ENCODE measurements at places on chromosomes 2 and 18.

DNA sequence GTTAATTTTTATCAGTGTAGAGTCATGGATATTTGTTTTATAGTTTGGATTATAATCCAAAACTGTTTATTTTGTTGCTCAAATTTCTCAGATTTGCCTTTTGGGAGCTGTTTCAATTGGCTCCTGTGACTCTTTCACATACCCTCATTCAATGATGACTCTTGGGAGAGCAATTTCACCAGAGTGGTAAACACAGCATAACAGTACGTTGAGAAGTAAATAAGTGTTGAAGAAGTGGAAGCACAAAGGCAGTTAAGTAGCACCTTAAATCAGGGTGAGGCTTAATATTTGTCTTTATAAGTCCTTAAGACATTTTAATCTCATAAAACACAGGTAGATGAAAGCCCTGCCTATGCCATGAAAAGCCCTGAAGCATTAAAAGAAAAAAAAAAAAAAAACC is 17.1 kb upstream of the SLC39A10 start:
- DNase-seq, result no peak

GRCh38 chr2:20093263-20094141 is 42.1 kb upstream of the LAPTM4A start:
- no peak for DNase-seq

- DNase-seq, result no peak
Observed at GRCh38 chr2:160061944-160062291, 497 bp downstream of the PLA2R1 start.

- no peak for DNase-seq
Observed at GRCh38 chr18:35026407-35027061, 14.7 kb upstream of the MAPRE2 start.

DNA sequence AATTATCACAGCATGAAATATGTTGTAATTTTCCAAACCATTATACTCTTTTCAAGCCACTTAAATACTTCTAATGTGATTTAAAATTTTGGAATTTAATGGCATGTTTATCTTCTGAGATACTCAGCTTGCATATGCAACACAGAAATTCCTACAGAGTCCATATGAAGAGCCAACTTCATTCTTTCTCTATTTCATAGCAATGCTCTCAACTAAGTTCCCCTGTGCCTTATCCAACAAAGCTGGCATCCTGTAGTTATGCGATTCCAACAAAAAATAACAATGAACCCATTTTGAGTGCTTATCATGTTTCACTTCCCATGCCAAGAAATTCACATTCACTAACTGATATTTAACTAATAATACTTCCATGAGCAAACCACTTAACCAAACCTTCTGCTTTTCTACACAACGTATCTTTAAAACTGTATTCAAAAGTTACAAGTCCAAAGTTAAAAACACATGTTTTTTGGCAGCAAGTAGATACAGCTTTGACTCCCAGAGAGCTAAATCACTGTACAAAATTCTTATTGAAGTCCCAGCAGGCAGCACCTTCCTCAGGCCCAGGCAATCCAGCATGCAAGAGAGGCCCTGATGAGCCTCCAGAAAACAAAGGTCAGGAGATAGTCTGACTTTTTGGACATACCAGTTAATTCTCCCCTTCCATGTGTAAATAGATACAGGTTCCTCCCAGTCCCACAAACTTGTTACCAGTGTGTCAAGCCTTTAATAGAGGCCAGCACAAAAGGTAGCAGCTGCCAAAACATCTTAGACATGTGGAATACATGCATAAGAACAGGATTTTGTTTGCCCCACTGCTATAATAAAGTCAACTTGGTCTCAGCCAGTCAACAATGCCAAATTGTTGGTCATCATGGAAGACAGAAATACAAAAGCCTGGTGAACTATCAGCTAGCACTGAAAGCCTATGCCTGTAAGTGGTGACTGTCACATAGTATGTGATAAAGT is 113.1 kb upstream of the WDR75 start:
- no peak for DNase-seq

DNA sequence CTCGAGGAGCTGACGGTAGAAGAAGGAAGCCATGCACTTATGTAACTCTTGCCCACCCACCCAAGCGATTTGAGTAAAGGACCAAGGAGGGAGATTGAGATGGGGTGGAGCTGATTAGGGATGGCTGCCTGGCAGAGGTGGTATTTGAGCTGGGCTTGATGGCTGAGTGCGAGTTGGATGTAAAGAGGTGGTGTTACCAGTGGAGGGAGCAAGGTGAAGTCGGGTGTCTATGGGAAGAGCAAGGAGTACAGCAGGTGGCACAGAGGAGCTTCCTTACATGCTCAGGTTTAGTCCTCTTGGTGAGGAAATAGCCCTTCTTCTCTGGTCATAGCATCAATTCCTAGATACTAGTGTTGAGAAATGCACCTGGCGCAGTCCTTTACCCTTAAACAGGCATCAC is 294.2 kb upstream of the SKOR2 start:
- DNase-seq, result no peak

DNA sequence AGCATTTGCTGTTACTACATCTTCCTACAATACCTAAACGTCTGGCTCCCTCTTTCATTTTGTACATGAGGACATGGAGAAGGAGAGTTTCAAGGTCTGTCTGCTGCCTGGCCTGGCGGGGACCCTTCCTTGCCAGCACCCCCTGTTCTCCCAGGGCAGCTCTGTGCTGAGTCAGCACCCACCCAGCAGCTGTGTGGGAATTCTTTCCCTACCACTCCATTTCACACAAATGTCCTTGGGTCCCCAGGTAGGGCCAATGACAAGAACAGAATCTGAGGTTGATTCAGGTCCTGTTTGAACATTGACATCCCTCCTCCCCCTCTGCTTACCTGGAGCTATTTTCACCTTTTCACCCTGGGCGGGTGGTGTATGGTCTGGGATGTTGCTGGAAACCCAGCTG is 129.9 kb upstream of the ITGA6 start:
- DNase-seq, result no peak

DNA sequence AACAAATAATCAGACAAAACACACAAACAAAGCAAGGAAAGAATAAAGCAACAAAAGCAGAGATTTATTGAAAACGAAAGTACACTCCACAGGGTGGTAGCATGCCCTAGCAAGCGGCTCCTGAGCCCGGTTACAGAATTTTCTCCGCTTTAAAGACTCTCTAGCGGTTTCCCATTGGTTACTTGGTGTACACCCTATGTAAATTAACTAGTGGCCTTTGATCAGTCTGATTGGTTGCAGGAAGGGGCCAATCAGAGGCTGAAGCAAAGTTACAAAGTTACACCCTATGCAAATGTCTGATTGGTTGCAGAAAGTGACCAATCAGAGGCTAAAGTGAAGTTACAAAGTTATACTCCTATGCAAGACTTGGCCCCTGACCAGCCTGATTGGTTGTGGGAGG is 242.9 kb downstream of the LDLRAD4 start:
- DNase-seq, result no peak

DNA sequence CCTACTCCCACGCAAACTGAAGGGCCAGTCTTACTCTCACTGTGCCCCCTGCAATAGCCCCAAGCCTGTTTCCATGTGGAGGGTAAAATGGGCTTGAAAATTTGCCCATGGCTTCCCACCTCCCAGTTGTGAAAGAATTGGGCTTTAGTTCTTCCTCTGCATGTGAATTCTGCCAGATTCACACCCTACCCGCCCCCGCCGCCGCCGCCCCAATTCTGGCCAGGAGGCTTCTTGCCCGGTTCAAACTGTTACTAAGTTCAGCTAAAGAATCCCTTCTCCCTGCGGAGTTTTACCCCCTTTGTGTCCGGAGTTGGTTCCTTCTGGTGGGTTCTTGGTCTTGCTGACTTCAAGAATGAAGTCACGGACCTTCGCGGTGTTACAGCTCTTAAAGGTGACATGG is 25.5 kb upstream of the SAP130 start:
- no peak for DNase-seq

DNA sequence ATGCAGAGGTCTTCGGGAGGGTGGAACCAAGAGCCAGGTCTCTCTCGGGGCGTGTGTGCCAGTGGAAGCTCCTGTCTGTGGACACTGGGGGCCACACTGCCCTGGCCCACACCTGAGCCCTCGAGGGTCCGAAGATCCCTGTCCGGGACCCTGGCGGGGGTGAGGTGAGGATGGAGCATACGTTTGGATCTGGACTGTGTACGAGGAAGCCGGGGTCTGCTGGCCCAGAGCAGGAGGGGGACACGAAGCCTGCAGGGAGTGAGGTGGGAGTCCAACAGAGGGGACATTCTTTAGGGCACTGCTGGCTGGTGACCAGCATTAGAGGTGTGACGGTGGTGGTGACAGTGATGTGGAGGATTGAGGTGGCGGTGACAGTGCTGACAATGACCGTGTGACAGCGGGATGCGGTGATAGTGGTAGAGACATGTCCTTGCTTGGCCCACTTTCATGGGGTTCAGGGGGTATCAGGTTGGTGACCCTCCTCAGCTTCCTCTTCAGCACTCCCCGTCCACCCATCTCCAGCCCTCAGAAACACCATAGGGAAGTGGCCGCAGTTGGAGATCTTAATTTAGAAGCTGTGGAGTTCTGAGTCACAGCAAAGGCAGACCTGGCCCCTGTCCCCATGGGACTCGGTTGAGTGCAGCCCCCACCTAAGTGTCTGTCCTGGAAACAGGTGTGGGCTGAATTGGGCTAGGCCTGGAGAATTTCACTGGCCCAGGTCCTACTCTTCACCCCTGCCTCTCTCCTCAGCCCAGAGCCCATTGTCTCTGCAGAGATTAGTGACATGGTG is 252.0 kb downstream of the DYSF start:
- DNase-seq, result no peak

- peak; percentile 55 for DNase-seq
Observed at GRCh38 chr2:70767699-70768589, at the start of gene ADD2. Gene ADD2 (minus strand): TSS chr2:70768200. CDS start chr2:70706408, 61,792 bp downstream.

- no peak for DNase-seq
Observed at GRCh38 chr18:27606741-27607140, 421.6 kb upstream of the CHST9 start.
